Activated effector memory CD4-positive, alpha-beta T cell treated with anti-CD3 and anti-CD28 coated beads, Interleukin-2, amount 50 U/mL, for 16 hours (primary cell): ENCODE measurements at places on chromosomes 4 and X.

GRCh38 chrX:22527302-22527701 is 254.6 kb downstream of the CBLL2 start:
- no peak for DNase-seq

GRCh38 chr4:79267671-79268070 is 58.2 kb downstream of the NAA11 start:
- DNase-seq = no peak

GRCh38 chr4:95510145-95510544 is 38.6 kb downstream of the UNC5C start:
- DNase-seq = no peak

GRCh38 chr4:66169341-66169740 is 499.1 kb upstream of the EPHA5 start:
- DNase-seq = no peak

- DNase-seq = peak; percentile 13
Observed at GRCh38 chr4:5988086-5988845, 30.0 kb downstream of the C4orf50 start.
